ENCODE measurements at places on chromosomes 4 and X.

DNA sequence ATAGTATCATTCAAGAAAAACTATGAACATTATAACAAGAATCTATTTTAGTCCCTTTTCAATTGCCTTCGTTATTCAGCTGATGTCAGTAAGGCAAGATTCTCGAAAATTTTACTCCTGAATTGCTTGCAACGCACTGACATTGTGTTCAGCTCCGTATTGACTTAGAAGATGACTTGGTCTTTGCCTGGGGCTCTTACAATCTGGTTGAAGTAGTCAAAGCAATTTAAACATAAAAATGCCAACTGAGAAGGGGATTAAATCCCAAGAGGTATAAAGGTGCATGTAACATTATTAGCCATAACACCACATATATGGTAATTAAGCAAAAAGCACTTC lies 507.1 kb downstream of the CENPC start:
- DNase-seq: no peak

DNA sequence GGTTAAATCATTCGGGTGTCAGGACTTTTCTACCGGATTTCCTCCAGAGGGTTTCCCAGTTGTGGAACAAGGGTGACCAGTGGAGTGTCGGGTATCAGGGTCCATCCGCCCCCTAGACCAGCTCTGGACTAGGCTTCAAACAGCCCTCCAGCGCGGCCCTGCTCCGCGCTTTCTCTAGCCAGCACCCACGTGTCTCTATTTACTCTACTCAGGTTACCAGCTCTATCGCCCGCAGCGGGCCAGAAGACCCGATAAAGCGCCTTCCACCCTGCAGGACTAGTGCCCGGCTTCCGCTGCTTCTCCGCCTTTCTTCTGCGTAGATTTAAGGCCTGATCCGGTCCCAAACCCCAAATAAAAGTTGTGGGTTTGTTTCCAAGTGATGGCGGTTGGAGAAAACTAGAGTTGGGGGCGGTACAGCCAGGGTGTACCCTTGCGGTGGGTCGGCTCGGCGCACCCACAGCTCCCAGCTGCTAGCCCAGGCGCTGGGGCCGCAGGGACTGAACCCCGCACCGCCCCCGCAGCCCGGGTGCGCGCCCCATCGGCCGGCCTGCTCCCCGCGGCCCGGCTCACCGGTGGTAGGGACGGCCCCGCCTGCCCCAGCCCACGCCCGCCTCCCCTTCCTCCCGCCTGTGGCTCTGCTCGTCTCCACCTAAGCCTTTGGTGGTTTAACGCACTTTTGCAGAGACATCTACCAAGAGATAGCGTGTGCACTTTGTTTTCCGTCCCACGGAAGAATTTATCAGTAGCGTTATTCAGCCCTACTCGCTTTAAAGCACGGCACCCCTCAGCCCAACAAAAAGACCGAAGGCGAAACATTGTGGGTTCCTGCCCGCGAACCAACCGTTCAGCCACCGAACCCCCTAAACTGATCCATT lies 2.1 kb downstream of the LEF1 start:
- DNase-seq: no peak

GRCh38 chr4:189124149-189124758 lies 816.4 kb upstream of the FRG1 start:
- DNase-seq: peak; percentile 7

GRCh38 chr4:144634978-144635747 lies 10.8 kb upstream of the HHIP start:
- no peak for DNase-seq

GRCh38 chr4:106893903-106894302 lies 142.2 kb downstream of the DKK2 start:
- no peak for DNase-seq

GRCh38 chrX:13816176-13816575 lies 717 bp downstream of the GPM6B start:
- DNase-seq: no peak
